ENCODE measurements at places on chromosomes 2 and 18.

- peak; percentile 23 for DNase-seq
These were observed 688 bp downstream of the CDH20 start for GRCh38 chr18:61333746-61334490.

- no peak for DNase-seq
These were observed 83.7 kb downstream of the TANC1 start for GRCh38 chr2:159052157-159052601.

DNA sequence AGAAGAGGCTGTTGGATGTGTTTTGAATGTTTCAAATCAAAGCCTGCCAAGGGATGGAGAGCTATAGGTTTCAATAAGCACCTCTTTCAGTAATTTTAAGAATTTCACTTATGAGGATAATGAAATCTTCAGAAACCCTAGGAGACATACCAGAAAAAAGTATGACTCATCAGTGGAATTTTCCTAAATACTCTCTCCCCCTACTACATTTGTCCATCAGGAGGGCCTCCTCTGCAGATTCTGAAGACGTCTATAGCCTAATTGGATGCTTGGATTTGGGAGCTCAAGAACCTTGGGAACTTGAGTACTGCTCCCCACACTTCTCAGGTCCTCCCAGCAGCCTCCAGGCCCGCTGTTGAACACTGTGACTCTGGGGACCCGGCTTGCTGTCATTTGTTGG lies 374.3 kb downstream of the SLC4A3 start:
- DNase-seq, result no peak

GRCh38 chr18:58668211-58668610 lies 3.1 kb upstream of the MALT1 start:
- DNase-seq, result no peak

DNA sequence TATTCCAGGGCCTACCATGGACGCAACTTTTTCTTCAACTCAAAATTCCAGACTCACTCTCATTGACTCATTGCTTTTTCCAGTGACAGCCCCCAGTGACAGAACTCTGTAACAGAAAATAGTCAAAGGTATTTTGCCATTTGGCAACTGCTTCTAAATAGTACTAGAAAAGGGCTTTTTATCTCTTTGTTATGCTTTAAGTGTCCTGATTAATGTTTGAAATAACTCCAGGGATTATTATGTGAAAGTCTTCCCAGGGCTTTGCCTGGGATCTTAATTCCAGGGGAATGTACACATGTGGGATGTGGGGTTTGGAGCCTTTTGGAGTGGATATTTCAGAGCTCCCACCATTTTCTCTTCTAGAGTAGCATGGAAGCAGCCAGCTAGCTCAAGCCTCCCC lies 198.8 kb downstream of the KCNS3 start:
- no peak for DNase-seq

DNA sequence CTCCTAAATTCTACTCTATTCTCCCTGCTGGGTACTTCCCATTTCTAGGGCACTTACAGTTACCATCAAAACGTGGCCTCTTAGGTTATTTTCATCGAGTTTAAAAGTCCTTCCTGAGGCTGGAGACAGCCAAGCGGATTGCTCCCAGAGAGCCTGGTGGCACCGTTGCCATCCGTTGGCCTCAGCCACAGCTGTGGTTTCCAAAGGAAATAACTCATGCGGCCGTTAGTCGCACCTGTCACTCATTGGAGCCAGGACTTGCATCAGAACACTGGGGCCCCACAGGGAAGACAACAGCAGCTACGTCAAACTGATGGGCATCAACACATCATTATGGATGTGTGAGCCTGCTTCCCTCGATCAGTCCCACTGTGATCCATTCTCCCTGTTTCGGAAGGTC lies 453.4 kb downstream of the BCL11A start:
- no peak for DNase-seq

- no peak for DNase-seq
These were observed 76.1 kb upstream of the CAVIN2 start for GRCh38 chr2:191922736-191923651.

- DNase-seq, result no peak
These were observed 61.7 kb downstream of the INPP5D start for GRCh38 chr2:233121856-233122255.

- no peak for DNase-seq
These were observed 1.5 kb upstream of the FLACC1 start for GRCh38 chr2:201358684-201359083.

DNA sequence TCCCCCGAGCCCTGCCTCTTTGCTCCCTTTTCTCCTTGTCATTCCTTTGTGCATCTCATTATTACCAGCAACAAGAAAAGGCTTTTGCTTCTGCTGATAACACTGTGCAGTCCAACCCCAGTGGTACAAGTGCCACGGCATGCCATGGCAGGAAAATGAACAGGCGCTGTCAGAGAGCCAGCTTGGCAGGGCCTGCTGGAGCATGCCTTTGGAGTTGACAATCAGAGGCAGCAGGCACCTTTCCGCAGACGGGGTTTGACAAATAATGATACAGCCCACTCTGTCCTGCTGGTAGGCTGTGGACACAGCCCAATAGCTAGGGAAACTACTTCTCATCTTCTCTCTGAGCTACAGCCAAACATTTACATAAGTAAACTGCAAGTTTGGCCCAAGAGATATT lies 243.9 kb upstream of the LRRTM1 start:
- DNase-seq, result no peak

GRCh38 chr18:63237881-63238692 lies 81.5 kb downstream of the BCL2 start:
- DNase-seq, result peak; percentile 8

- no peak for DNase-seq
These were observed 144.5 kb downstream of the RAD51AP2 start for GRCh38 chr2:17373741-17374140.

- no peak for DNase-seq
These were observed 409.0 kb downstream of the SLC4A3 start for GRCh38 chr2:220036431-220036830.

DNA sequence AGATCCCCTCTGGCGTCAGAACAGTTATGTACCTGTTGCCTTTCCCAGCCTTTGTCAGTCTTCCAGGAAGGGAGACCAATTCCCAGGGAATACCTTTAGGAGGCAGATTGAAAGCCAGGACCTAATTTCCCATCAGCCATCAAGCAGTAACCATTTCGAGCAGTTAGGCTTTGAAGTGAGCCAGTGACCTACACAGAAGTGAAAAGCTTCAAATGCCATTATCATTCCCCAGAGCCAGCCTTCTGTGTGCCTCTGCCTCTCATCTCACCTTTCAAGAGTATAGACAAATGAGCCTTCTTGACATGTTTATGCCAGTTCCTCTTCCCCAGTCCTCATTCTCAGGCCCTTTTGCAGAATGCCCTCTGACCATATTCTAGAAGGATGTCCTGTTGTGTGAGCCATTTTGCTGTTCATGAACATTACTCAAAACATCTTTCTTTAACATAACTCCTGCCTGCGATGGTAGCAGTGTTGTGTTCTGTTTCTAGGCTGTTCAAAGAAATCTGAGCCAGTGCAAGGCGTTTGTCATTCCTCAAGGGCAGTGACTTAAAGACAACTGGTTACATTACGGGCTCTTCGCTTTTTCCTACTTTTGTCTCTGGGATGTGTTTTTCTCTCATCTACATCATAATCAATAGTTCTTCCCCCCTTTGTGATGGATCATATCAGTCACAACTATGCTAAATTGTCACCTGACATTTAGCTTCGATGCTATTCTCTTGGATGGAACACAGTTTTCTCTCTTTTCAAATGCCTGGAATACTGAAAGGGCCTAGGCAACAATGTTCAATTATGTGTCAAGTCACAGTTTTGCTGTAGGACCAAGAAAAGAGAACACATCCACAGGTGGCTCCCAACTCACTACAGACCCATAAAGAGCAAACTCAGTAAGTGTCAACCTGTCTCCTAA lies 138.6 kb downstream of the ALK start:
- no peak for DNase-seq

- no peak for DNase-seq
These were observed 5.6 kb upstream of the CPLX4 start for GRCh38 chr18:59323931-59324622.

- no peak for DNase-seq
These were observed 52.3 kb downstream of the ZEB2 start for GRCh38 chr2:144467502-144468137.

DNA sequence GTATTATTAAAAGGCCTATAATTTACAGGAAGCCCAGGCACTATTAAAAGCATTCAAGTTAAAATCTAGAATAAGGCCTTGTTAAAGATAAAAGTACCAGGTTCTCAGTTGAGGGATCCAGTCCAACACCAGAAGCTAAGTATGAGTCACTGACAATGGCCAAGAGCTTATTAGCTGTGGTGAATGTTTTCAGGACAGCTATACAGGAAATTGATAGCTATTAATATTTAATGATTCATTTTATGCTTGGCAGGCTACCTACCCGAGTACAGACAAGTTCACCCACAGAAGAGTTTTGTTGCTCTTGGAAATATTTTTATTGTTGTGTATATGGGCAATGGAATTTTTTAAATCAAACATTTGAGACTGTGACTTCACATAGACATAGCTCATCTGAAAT lies 729.6 kb upstream of the ZNF804A start:
- no peak for DNase-seq

DNA sequence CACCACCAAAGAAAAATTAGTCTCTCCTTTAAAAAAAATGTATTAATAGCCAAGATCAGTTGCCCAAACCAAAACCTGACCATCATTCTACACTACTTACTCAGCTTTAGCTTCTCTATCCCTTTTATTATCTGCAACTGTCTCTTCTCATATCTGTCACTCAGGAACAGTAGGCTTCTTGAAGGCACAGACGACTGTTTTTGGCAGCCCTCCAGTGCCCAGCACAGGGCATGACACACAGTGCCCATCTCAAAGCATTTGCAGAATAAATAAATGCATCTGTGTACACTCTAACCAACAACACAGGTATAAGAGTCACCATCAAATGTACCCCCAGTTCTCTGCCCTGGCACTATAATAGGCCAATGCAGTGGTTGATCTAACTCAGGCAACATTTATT lies 117.2 kb downstream of the UXS1 start:
- DNase-seq, result no peak

- DNase-seq, result no peak
These were observed 182.3 kb upstream of the STK17B start for GRCh38 chr2:196353717-196354116.

GRCh38 chr2:210540900-210541289 lies 15.5 kb upstream of the CPS1 start:
- DNase-seq, result no peak

GRCh38 chr2:165453561-165454094 lies 15.9 kb upstream of the CSRNP3 start:
- DNase-seq, result no peak

- no peak for DNase-seq
These were observed 56.4 kb upstream of the HAAO start for GRCh38 chr2:42848726-42849290.

GRCh38 chr18:13524811-13525210 lies 201.5 kb downstream of the FAM210A start:
- DNase-seq, result no peak

GRCh38 chr18:49179222-49179621 lies 228.5 kb upstream of the SMAD7 start:
- no peak for DNase-seq

DNA sequence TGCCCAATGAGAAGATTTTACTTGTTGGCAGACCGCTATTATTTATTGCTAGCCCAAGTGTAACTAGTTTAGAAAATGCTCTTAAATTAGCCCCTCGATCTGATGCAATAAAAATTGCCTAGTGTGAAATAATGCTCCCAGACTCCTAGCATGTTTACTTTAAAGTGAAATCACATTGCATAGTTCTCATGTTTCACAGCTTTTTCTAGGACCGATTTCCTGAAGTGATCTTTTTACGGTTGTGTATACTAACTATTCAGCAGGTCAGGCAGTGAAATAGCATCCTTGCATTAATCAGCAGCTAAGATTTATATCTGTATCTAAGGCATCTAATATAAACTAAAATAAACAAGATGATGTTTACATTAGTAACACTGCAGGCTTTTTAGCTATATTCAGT lies 52.4 kb downstream of the PMS1 start:
- no peak for DNase-seq
